ENCODE measurements at places on chromosomes 5 and 9.
A peak's percentile ranks its signal among the peaks of the same experiment; 100 is the strongest.

DNA sequence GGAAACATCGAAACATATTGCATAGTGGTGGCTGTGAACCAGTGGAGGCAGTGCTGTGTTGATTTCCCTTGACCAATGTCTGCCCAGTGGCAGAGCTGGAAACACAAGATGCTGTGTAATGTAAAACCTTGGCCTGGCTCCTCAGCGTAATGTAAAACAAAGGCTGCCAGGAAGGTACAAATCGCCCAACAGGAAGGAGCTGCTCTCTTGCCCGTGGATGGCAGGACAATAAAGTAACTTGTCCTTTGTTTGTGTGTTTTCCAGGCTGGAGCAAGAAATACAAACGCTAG, 143.4 kb downstream of the PALM2AKAP2 start:
- H3K27me3 ChIP-seq, result no peaks in the 10 kb centered on the region
- peak overlapping the region; percentile 63 for H3K27ac ChIP-seq
- H3K4me1 ChIP-seq, result peaks cover 45% of the 10 kb centered on the region
- no peak for DNase-seq

DNA sequence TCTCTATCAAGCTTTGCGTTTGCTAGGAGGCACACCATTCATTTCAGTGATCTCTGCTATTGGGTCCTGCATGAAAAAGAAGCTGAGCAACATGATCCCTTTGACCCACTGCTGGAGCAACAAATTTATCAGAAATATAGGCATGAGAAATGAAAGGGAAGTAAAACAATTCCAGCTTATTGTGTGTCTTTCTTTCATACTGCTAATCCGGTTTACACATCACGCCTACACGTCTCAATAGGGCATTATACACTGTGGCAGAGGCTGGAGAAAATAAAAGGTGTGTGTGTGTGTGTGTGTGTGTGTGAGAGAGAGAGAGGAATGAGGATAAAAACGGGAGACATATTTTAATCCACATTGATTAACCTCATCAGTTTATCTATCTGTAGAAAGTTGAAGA, 2.4 kb downstream of the PTCH1 start:
- peaks cover 27% of the 10 kb centered on the region for H3K4me1 ChIP-seq
- H3K27ac ChIP-seq, result no peak overlapping the region
- DNase-seq, result no peak
- H3K4me3 ChIP-seq, result no peak overlapping the region
- peaks cover 73% of the 10 kb centered on the region for H3K27me3 ChIP-seq

DNA sequence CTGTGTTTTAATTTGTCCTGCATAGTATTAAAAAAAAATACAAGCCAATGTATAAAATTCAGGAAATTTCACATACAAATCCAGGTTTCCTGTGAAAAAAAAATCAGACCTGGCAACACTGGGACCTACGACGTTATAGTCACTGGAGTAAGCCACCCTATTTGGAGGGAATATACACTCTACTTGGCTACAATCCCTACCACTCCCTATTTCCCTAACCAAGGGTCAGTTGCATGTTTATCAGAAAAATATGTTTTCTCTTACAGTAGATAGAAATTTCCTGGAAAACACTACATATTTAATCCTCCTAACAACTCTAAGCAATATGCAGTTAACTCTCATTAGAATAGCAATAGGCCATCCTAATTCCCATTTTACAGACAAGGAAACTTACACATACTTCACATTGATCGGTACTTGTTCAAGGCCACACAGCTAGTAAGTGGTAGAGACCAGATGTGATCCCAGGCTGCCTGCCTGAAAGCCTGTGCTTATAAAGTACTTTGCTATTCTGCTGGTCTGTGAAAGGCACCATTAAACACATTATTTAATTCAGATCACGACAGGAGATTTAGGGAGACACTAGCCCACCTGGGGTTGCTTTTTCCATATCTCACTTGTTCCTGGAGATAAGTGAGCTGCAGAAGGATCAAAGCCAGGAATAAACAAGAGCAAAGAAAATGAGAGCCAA, 70.8 kb downstream of the MFAP3 start:
- peaks cover 34% of the 10 kb centered on the region for H3K27me3 ChIP-seq
- DNase-seq, result no peak

DNA sequence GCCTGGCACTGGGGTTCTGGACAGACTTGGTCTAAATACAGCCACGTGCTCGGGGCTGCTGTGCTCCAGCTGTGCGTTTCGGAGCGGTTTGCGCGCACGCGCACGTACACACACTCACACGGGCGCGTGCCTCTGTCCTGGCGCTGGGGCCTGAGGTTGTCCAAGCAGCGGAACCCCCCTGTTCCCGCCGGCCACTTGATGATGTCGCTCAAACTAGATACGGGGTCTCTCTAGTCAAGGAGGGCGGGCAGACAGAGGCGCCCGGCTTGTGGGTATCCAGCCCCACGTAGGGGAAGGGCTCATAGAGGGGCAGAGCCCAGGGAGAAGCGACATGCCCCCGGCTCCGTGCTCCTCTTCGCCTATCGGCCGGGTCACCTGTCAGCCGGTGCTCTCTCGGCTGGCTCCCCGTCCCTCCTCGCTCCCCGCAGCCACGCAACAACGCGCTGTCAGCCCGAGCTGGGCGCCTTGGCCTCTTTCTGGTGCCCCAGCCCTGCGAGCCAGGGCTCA, 8.9 kb downstream of the NR2F1-AS1 start:
- H3K4me1 ChIP-seq, result peaks cover 16% of the 10 kb centered on the region
- peaks cover 71% of the 10 kb centered on the region for H3K27me3 ChIP-seq
- peak overlapping the region; percentile 56 for H3K4me3 ChIP-seq
- peaks cover 3% of the 10 kb centered on the region for H3K36me3 ChIP-seq

DNA sequence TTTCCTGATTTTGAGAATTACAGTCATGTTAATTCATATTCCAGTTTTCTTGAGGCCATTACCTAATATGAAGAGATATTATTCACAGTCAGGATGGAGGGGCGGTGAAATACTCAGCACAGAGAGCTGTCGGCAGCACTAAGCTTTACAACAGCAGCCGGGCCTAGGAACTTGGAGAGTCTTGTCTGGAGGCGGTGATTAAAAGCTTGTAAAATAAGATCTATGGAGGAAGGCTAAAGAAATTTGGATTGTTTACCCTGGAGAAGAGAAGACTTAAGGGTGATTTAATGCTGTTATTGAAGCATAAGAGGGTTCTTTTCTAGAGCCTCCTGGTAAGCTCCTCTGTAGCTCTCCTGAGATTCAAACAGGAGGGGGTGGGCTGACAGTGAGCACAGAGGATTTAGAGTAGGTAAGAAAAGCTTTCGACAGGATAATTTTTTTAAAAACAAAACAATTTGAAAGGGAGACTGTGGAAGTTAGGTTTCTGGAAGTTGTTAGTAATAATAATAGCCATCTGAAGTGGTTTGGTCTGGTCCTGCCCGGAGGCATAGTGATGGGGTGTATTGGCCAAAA, 406.3 kb upstream of the ADAMTSL1 start:
- no peaks in the 10 kb centered on the region for H3K36me3 ChIP-seq
- H3K27me3 ChIP-seq, result no peaks in the 10 kb centered on the region
- no peak overlapping the region for H3K4me3 ChIP-seq
- DNase-seq, result no peak
- no peak overlapping the region for H3K27ac ChIP-seq

DNA sequence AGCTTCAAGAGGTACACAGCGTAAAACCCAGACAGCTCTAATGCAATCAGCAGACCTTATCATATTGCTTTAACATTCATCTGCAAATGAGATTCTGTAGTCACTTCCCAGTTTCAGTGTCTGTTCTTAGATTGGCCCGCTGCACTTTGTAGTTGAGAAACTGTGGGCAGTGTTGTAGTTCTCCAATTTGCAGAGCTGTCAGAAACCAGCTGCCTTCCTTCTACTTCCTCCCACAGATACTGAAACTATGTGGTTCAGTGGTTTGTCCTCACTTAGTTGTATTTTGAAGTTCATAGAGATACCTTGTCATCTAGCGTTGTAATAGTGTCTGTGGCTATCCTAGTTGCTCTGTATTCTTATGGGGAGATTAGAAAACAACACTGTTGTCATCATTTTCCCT, 39.6 kb upstream of the TRIM36 start:
- peaks cover 8% of the 10 kb centered on the region for H3K4me1 ChIP-seq
- H3K27ac ChIP-seq, result no peak overlapping the region
- peaks cover 22% of the 10 kb centered on the region for H3K36me3 ChIP-seq

DNA sequence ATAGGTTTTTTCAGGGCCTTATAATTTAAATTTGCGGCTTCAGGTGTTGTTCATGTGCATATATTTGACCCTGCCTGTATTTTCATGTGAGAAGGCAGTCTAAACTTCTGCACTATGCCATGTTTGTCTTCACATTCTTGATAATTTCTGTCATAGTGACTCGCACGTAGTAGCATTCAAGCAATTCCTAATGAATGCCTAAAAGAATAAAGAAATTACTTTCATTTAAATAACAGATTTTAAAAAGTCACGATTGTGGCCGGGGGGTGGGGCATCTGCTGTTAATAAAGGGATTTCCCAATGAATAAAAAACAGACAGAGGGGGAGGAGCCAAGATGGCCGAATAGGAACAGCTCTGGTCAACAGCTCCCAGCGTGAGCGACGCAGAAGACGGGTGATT, 318.0 kb downstream of the ADAMTS6 start:
- H3K4me1 ChIP-seq, result no peaks in the 10 kb centered on the region
- H3K4me3 ChIP-seq, result no peak overlapping the region
- H3K27me3 ChIP-seq, result no peaks in the 10 kb centered on the region

DNA sequence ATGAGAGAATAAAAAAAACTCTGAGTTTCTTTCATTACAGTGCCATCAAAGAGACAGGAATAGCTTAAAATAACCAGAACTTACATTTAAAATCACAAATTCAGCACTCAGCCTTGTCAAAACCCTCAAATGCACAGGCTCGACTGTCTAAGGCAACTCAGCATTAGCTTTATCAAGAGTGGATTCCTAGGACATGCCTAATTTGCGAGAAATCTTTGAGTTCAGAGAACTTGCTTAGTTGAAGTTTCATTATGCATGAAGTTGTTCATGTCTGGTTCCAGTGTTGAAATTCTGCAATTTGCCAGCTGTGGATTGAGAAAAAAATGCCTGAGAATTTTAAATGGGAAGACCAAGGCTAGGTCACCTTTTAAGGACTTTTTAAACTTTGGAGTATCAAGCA, 151.1 kb downstream of the LRRC70 start:
- H3K4me3 ChIP-seq, result no peak overlapping the region
- DNase-seq, result no peak
- H3K36me3 ChIP-seq, result peaks cover 2% of the 10 kb centered on the region
- no peaks in the 10 kb centered on the region for H3K4me1 ChIP-seq
- H3K27ac ChIP-seq, result no peak overlapping the region

DNA sequence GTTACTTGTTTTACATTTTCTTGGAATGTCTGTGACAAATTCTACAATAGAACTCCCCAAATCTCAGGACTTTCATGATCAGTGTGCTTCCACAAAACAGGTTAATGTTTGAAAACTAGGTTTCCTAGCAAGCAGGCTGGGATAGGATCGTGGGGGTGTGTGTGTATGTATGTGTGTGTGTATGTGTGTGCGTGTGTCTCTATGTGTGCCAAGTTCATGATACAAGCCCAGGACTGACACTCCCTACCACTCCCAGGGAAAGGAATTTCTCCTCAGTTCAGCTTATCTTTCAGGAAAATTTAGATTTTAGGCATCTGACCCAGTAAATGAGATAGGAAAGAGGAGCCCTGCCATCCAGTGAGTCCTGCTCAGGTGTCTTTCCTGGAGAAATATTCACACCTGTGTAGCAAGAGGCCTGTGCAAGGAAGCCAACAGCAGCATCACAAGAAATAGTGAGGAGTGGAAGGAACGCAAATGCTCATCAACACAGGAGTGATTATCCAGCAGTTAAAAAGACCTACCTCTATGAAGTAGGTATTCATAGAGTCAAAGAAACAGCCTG, 13.8 kb upstream of the ABLIM3 start:
- H3K27ac ChIP-seq, result no peak overlapping the region
- H3K4me3 ChIP-seq, result no peak overlapping the region
- no peak for DNase-seq
- H3K4me1 ChIP-seq, result no peaks in the 10 kb centered on the region
- H3K27me3 ChIP-seq, result peaks cover 8% of the 10 kb centered on the region

DNA sequence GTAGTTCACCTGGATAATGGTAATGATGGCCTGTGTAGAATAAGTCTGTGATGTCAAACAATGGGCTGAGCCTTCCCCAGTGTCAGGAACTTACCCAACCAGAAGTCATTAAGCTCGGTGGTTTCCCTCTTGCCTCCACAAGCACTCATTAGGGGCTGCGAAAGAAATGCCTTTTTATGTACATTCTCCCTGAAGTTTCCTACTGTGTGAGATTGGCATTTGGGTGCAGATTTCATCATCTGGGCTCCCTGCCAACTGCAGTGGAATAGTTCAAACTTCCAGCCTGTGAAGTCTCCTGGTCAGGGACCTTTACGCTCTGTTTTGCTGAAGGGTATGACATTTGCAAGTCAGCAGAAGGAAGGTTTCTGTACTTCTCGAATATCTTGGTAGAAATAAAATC, 41.6 kb upstream of the TMEM215 start:
- no peak overlapping the region for H3K4me3 ChIP-seq
- no peaks in the 10 kb centered on the region for H3K36me3 ChIP-seq
- no peaks in the 10 kb centered on the region for H3K4me1 ChIP-seq

DNA sequence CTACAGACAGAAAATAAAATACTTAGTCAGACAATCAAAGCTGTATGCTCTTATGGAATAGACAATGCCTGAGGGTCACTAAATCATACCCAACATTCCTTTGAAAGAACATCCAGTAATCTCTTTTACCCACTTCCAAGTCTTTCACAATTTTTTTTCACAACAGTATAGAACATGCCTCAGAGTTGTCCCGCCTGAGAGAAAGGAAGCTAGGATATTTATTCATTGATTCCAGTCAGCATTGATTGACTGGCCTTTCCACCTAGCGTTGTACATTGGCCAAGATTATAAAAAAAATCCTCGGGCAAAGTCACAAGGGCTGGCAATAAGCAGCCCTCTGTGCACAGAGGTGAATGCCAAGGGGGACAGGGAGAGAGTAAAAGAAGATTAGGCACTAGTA, 318.1 kb upstream of the PIK3R1 start:
- no peak for DNase-seq
- no peaks in the 10 kb centered on the region for H3K36me3 ChIP-seq
- H3K4me3 ChIP-seq, result no peak overlapping the region
- H3K27me3 ChIP-seq, result no peaks in the 10 kb centered on the region

DNA sequence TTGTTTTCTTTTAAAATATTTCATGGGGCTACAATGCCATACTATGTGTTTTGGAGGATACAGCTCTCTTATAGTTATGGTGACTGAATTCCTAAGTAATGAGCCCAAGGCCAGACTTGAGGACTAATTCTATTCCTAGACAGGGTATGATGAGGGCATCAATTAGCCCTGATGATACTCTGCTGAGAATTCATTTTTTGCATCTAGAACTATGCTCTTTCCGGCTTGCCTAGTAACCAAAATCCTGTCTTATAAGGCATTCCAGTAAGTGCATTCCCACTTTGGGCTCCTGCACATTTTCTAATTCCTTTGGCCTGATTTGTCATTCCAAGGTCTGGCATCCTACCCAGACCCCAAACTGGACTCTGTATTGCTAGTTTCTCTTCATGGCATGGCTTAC, 62.4 kb downstream of the MAT2B start:
- DNase-seq, result no peak
- H3K4me3 ChIP-seq, result no peak overlapping the region
- peaks cover 50% of the 10 kb centered on the region for H3K27me3 ChIP-seq
- no peaks in the 10 kb centered on the region for H3K36me3 ChIP-seq
